Activated CD8-positive, alpha-beta memory T cell treated with anti-CD3 and anti-CD28 coated beads for 1 hour (primary cell): ENCODE measurements at places on chromosomes 1 and 21.

GRCh38 chr1:152110860-152111514 lies 4.3 kb downstream of the TCHH start:
- DNase-seq = no peak

DNA sequence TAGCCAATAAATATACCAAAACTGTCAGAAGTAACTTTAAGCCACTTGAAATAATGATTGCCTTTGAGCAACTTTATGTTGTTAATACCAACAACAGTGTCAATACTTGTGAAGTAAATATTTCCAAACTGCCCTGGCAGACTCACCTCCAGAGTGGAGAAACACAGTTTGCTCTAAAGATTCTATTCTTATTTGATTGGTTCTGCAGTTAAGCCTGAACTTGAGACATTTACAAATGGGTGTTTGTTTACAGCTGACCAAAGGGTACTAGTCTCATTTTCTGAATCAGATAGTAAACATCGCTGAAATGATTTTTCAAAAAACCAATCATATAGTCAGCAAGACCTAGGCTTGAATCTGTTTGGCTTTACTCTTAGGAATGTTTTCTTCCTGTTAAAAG lies 1.3 kb upstream of the MYOC start:
- DNase-seq = no peak

DNA sequence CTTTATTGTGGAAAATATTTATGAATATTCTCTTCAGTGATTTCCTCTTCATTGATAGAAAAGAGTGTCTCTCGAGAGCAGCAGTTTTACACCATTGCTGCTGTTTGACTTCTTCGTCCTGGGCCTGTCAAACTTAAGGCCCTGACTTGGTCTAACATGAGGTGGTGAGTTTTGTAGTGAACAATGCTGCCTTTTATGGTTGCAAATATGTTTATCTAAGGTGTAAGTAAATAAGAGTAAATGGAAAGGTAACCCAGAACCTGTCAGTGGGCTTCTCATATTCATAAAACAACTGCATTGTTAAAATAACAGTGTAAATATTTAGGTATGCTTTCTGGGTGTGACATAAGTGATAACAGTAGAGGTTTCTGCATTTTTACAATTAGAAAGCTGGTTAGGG lies 62.8 kb upstream of the SCCPDH start:
- no peak for DNase-seq

GRCh38 chr1:8281843-8282509 lies 35.9 kb upstream of the SLC45A1 start:
- no peak for DNase-seq

DNA sequence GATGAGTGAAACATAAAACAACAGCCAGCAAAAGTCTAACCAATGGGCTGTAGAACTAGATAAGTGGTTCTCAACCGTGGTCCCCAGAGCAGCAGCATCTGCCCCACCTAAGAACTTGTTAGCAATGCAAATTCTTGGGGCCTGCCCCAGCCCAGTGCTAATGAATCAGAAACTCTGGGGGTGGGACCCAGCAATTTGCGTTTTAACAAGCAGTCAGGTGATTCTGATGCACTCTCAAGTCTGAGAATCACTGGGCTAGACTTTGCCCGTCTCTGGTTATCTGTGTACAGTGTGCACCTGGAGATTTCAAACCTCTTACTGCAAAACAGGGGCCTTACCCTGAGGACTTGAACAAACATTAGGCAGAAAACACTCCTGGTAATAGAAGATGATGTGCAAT lies 66.5 kb downstream of the PLXNA2 start:
- DNase-seq = no peak

DNA sequence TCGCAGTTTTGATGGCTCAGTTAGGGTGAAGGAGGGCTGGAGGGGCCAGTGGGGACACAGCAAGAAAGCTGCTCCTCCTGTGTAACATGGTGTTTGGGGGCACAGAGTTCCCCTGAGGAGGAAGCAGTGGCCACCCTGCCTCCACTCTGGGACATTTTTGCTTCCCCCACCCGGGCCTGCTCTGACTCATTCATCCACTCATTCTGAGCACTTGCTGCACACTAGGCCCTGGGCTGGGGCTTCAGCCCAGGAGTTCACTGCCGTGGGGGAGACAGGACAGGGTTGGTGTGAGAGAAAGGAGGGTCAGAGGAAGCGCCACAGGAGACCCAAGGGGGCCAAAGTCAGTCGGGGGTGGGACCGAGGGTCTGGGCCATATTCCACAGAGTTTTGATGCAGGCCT lies 41.4 kb upstream of the ACOT11 start:
- no peak for DNase-seq

DNA sequence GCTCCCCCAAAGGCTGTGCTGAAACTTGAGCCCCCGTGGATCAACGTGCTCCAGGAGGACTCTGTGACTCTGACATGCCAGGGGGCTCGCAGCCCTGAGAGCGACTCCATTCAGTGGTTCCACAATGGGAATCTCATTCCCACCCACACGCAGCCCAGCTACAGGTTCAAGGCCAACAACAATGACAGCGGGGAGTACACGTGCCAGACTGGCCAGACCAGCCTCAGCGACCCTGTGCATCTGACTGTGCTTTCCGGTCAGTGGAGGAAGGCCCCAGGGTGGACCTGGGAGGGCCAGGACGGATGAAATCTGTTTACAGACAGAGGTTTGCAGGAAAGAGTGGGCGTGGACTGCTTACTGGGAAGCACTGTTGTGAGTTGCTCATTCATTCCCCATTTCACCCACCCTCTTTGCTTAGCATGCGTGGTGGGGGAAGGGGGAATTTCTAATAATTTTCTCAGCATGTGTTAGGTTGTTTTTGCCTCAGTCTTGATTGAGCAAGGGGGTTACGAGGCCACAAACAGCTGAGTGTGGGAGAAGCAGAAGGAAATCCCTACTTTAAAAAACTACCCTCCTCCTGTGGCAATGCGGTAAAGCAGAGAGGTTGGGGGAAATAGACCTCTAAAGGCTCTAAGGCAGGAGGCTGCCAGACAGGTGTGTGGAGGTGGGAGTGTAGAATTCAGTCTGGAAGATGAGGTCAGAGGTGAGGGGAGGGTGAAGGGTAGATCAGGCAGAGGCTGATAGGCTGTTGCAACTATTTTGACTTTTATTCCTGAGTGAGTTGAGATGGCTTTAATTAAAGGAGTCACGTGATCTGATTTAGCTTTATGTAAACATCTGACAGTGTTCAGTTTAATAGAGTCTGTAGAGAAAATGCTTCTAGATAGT lies 1.3 kb downstream of the FCGR2A start:
- no peak for DNase-seq
